ENCODE measurements at places on chromosomes 6 and 20. TPM values are rescaled to one million over a fixed set of nuclear protein-coding genes. Genes with fewer than 3 reads are reported as not detected.

GRM1 gene
- not detected for total RNA-seq

BMP2 gene
- total RNA-seq, result 4.7 TPM

OPRM1 gene
- total RNA-seq, result not detected

KIAA1755 gene
- total RNA-seq, result 0.32 TPM

AGPAT4 gene
- total RNA-seq, result 2.3 TPM

PYGB gene
- 143 TPM for total RNA-seq

Measured in cardiac atrium fibroblast (primary cell).